DMS153 (cell line): ENCODE measurements at places on chromosomes 16 and 17.

- DNase-seq = no peak
These were observed 68.1 kb downstream of the COG7 start for GRCh38 chr16:23384878-23385277.

DNA sequence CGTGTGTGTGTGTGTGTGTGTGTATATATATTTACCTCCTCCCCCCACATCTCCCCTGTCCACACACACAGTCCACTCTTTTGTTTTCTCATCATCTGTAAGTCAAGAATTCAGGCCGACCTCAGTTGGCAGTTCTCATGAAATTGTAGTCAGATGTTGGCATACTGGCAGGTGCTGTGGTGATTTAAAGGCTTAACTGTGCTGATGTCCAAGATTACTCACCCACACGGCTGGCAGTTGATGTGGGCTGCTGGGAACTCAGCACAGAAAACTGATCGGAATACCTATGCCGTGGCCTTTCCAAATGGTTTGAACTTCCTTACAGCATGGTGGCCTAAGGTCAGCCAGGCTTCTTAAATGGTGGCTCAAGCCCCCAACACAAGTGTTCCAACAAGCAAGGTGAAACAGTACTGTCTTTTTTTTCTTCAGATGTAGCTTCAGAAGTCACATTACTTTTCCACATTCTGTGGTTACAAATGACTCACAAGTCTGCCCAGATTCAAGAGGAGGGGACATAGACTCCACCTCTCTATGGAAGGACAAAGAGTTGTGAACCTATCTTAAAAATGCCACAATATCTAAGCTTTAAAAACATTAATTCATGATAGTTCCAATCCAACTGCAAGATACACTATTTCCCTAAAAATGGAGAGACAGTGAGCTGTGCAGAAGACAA lies 198.5 kb upstream of the HS3ST4 start:
- DNase-seq = no peak

GRCh38 chr17:3531266-3532101 lies 26.1 kb downstream of the TRPV3 start:
- no peak for DNase-seq

DNA sequence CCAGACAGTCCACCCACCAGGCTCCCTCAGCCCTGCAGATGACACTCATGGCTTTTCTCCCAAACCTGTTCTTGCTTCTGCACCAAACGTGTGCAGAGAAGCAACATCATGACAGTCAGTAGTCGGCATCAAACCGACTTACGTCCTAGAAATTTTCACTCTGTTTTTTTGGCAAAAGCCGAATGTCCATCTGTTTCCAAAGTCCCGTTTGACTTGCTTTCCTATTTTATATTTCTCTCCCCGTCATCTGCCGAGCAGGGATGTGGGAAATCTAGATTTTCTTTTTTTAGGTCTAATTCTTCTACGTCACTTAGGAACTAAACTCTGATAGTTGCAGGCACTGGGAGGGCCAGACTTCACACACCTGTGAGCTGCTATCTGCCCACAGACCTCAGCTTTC lies 104.9 kb downstream of the RMI2 start:
- no peak for DNase-seq
